ENCODE measurements at places on chromosomes 16 and 17.

GRCh38 chr16:54289945-54290832, 3.6 kb upstream of the IRX3 start:
- no peak for DNase-seq

DNA sequence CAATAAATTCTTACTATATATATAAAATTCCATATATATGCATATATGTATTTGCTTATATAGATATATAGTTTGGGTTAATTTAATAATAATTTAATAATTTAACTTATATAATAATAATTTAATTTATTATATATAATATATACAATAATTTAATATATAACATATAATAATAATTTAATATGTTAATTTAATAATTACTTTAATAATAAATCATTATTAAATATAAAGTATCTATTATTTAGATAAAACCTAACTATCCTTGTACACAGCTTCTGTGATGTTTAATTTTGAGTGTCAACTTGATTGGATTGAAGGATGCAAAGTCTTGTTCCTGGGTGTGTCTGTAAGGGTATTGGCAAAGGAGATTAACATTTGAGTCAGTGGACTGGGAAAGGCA, 40.6 kb upstream of the CDH13 start:
- DNase-seq = no peak

DNA sequence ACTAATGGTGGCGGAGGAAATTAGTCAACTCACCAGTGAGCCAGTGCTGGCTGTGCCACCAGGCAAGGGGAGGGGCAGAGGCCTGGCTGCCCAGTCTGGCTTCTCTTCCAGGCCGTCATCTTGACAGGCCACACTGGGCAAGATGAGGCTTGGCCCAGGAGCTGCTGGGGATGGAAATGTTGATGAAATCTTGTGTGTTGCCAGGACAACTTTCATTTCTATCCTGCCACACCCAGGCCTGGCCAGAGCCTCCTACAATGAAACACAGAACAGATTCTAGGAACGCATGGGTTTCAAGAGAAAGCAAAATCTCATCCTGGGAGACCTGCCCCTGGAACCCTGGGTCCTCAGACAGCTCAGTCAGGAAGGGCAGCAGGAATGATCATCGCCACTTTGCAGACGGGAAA, 9.3 kb downstream of the HEXIM2 start:
- DNase-seq = no peak

DNA sequence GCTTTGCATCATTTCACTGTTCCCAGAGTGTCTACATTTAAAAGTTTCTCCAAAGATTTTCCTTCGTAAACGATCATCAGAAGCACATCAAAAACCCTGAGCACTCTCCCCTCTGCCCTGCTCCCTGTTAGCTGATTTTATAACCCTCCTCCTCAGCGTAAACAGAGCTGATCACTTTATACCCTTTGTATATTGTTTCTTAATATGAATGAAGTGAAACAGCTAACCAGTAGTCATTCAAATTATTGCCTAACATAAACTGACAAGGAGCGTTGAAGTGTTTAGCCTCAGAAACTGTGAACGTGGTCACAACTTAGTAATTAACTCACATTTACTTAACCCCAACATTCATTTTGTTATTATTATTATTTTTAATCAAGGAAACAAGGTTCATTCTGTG, 160.0 kb upstream of the FOXF1 start:
- no peak for DNase-seq

GRCh38 chr17:68482576-68483041, 25.3 kb upstream of the WIPI1 start:
- DNase-seq = peak; percentile 25

DNA sequence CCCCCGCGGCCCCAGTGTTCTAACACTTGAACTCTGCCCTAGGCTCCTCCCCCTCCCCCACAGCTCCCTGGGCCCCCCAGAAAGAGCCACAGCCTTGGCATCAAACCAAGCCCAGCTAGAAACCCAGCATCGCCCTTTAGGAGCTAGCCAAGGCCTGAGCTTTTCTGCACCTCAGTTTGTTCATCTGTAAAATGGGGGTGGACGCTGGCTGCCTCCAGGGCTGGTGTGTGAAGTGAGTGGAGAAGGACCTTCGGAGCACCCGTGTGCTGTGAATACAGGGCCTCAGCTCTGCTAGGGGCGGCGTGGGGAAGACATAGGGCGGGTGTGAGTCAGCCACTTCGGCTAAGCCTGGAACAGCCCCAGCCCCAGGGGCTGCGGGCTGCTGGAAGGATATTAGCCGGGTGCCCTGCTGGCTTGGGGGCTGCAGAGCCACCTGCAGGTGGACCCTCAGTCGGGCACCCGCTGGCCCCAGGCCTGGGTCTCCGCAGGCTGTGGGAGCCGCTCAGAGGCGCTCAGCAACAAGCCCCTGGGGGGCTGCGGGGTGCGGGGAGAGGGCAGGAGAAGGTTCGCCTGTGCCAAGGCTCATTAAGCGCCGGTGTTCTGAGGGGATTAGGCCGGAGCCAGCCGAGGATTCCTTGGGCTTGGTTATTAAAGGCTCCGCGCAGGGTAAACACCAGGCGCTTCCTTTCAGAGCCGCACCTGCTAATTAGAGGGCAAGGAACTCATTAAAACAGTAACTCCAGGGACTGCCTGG, 217.0 kb upstream of the CIBAR2 start:
- DNase-seq = peak; percentile 33

DNA sequence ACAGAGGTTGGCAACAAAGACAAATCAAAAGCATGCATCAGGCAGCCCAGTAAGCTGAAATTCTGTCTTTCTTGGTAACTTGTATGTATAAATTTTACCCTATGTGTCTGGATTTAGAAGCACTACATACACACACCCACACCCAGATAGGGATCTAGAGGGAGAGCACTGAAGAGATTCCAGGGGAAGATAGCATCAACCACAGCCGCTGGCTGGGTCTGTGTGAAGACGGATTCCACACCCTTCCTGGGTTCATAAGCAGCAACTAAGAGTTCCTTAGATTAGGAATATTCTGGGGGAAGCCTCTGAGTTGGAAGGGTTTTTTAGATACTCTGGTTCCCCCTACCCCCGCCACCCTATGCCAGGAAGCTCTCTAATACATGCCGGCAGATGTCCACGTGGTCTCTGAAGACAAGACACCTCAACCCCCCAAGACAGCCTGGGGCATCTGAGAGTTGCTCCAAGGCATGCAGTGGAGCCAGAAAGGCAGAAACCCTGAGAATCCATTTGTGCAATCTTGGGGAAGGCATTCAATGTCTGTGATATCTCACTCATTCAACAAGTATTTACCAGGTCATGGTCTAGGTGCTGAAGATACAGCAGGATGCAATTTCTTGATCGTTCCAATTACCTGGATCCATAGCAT, 86.4 kb downstream of the NOG start:
- no peak for DNase-seq

DNA sequence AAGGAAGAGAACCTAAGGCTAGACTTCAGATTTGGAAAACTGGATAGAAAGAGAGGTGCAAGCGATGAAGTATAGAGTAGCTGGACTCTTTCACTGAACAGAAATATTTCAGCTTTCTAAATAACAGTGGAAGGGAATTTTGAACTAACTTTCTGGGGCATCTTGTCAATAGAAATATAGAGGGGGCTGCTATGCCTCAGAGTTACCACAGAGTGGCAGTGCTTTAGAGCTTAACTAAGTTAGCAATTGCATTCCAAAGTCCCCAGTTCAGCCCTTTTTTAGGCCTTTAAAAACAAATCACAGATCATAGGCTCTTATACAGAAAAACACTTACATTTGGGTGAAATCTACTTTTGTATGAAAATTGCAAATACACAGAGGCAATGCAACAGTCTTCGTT, 154.2 kb upstream of the CDH8 start:
- DNase-seq = peak; percentile 3

- DNase-seq = no peak
These were observed 51.1 kb downstream of the USP43 start for GRCh38 chr17:9696279-9697044.

- peak; percentile 17 for DNase-seq
These were observed 23.0 kb downstream of the NSMCE1 start for GRCh38 chr16:27245276-27246172.

GRCh38 chr17:67831268-67831667, 6.0 kb downstream of the BPTF start:
- DNase-seq = no peak

DNA sequence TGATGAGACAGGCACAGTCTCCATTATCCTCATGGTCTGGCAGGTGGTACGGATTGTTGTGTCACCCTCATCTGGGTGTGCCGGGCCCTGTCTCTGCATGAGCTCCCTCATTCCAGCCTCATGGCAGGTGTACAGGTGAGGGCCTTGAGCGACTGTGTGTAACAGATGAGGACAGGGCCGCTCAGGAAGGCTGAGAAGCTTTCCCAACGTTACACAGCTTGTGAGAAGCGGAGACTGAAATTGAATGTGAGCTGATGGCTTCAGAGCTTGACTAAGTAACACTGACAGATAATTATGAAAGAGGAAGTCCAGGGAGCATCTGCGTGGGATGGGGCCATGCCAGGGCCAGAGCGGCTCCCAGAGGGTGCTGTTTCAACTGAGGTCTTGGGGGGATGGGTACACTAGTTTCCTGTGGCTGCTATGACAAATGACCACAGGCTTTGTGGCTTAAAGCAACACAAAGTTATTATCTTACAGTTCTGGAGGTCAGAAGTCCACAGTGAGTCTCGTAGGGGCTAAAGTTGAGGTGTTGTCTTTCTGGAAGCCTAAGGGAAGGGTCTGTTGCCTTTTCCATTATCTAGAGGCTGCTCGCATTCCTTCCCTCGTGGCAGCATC, 36.7 kb downstream of the CMIP start:
- DNase-seq = no peak

GRCh38 chr17:76123749-76124581, 17.1 kb downstream of the FOXJ1 start:
- DNase-seq = no peak

GRCh38 chr16:74874912-74875546, 100.4 kb upstream of the FA2H start:
- DNase-seq = no peak

GRCh38 chr16:26710450-26710849, 356.3 kb upstream of the C16orf82 start:
- DNase-seq = no peak

- DNase-seq = no peak
These were observed 19.2 kb downstream of the PTRH2 start for GRCh38 chr17:59688008-59688407.

GRCh38 chr17:77086433-77087010, 54.2 kb upstream of the SEC14L1 start:
- DNase-seq = peak; percentile 58

DNA sequence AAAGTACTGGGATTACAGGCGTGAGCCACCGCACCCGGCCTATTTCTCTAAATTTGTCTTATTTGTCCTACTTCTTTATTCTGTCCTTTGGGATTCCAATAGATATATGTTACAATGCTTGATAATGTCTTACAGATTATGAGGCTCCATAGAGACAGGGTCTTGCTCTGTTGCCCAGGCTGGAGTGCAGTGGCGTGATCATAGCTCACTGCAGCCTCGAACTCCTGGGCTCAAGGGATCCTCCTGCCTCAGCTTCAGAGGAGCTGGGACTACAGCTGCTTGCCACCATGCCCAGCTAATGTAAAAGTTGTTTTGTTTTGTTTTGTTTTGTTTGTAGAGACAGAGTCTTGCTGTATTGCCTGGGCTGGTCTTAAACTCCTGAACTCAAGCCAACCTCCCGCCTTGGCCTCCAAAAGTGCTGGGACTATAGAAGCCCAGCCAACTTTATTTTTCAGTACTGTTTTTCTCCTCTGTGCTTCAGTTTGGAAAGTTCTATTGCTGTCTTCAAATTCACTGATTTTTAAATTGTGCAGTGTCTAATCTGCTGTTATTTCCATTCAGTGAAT, 10.3 kb downstream of the ANKRD13B start:
- no peak for DNase-seq

DNA sequence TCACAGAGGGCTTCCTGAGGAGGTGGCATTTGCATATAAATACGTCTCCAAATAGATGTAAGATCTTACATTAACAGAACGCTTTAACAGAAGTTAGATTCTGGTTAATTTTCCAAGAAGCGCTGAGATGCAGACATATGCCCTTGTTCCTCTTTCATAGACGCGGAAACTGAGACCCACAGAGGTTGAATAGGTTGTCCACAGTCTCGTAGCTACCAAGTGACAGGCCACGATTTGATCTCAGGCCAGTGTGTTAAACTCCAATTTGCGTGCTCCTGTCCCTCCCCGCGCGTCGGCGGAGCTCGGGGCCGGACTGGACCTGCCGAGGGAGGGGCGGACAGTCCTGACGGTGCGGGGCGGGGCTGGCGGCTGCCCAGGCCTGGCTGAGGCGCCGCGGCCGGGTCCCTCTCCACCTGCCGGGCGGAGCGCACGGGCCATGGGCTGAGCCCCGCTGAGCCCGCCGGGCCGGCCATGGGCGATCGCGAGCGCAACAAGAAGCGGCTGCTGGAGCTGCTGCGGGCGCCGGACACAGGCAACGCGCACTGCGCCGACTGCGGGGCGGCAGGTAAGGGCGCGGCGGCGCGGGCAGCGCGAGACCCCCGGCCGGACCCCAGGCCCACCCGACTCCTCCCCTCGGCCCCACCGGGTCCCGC, at the start of gene ADAP2:
TSS of gene ADAP2 (plus strand) at position 402 of the 653 bp plus-strand sequence. CDS start at position 472, 70 bp downstream.
- no peak for DNase-seq

DNA sequence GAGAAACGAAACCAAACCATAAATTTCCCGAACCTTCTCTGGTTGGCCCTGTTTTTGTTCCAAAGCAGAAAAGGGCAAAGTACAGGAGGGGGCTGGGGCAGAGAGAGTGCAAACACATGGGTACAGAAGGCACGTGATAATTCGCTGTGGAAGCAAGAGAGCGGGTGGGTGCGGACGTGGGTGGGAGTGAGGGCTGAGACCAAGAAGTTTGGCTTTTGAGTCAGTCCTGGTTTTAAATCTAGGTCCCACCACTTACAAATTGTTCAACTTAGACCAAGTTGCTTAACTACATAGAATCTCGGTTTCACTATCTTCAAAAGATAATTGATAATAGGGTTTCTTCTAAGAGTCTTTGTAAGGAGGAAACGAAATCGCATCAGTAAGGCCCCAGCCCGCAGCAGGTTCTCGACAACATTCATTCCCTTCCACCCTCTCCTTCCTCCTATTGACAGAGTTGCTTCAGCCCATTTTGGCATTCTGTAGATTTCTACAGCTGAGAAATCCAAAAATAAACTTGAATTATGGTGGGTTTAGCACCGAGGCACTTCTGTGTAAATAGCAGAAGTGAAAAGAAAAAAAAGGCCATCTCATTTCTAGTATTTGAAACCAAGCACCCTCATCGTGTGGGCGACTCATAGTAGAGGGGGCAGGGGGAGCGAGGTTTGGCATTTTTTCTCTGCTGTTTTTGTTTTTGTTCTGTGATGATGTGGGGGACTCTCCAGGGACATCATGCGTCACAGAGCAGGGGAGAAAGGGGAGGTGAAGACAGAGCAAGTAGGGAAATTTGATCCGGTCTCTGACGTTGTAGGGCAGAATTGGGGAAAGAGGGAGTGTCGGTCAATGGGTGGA, 33.6 kb upstream of the CCR7 start:
- DNase-seq = no peak

DNA sequence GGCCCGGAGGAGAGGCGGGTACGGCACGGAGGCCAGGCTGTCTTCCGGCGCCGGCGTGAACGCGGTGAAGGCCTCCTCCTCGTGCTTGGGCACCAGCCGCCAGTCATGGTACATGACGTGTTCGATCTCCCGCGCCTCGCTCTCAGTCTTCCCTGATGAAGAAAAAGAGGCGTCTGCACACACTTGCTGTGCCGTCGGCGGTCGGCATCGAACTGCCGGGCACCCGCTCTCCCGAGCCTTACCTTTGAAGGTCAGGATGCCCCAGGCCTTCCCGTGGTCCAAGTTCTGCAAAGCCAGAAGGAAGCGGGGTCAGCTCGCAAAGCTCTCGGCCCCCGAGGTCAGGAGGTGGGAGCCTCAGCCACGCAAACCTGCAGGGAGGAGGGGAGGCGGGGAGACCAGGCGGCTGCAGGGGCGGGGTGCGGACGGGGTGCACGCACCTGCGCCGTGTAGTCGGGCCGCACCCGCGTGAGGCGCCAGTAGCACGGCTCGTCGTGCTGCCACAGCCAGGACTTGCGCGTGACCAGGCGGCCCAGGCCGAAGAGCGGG, at the start of gene EME2:
TSS of gene EME2 (plus strand) at position 449 of the 546 bp plus-strand sequence. CDS start 418 bp downstream, outside the sequence.
- DNase-seq = no peak

All from SHP77 treated with DMSO at 0.1 percent for 48 hours (cell line).